NCI-H2081 (cell line): ENCODE measurements at places on chromosomes 5 and 9.

DNA sequence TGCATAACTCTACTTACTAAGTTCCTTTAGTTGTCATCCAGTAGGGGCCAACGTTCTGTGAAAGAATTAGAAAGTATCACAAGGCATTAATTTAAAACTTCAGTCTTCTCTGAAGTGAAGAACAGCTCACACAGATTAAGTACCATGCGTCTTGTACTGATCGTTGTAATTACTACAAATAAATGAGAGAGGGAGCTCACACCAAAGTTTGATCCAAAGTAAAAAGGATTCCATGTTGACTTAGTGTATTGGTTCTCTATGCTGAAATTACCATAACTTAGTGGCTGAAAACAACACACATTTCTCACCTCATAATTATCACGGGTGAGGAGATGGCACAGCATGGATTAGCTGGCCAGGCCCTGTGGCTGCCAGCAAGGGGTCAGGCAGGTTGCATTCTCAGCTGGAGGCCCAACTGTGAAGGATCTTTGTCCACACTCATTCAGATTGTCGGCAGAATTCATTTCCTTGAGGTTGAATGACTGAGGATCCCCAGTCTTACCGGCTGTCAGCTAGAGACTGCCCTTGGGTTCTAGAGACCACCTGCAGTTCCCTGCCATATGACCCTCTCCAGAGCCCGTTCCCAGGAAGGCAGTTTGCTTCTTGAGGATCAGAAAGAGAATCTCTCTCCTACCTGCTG lies 169.1 kb downstream of the YTHDC2 start:
- DNase-seq, result no peak

DNA sequence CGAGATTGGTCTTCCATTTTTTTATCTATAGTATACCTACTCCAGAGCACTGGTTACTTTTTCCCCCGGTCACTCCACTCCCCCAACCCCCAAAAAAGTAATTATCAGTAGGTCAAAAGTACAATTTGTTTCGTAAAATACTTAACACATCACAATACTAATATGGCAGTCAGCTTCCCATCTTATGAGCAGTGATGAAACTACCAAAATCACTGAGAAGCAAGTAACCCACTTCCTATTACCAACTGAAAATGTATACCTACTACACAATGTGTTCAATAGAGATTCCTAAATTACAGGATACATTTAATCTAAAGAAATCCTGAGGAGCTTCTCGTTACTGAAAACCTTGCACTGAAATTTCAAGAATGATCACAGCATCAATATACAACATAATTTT lies 1.9 kb downstream of the CERT1 start:
- no peak for DNase-seq

GRCh38 chr9:91903126-91903911 lies 46.7 kb downstream of the ROR2 start:
- no peak for DNase-seq

DNA sequence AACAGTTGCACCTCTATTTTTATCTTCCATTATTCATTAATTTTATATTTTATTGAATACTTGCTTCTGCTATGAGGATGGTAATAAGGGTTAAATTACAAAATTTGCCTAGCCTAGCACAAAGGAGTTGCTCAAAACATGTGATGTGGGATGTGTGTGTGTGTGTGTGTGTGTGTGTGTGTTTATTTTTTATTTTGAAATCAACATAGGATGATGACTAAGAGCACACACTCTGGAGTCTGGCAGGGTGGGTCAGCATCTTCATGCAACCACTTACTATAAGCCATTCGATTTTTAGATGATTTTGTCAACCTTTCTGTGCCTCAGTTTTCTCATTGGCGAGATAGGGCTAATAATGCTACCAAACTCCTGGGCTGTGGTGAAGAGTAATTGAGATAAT lies 57.7 kb upstream of the MAMDC2 start:
- no peak for DNase-seq

DNA sequence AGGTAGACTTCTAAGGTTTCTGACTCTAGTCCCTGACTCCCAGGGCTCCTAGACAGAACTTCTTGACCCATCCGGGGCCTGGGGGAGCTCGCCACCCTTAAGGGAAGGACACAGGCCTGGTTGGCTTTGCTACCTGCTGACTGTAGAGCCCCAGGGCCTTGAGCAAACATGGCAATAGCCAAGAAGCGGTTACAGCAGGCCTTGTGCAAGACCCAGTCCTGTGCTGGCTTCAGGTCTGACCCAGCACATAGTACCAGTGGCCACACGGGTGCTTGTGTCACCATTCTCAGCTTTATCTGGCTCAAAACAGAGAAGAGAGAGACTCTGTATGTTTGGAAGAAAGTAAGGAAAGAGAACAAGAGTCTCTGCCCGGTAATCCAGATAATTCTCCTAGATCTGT lies 41.8 kb downstream of the AP3B1 start:
- no peak for DNase-seq

GRCh38 chr9:129103595-129103965 lies 7.0 kb downstream of the CRAT start:
- DNase-seq, result no peak

GRCh38 chr5:68395302-68395701 lies 179.7 kb downstream of the PIK3R1 start:
- no peak for DNase-seq

GRCh38 chr5:148414833-148415232 lies 31.1 kb downstream of the FBXO38 start:
- no peak for DNase-seq

- DNase-seq, result no peak
These were observed 65.9 kb upstream of the VPS13A start for GRCh38 chr9:77111408-77111807.

DNA sequence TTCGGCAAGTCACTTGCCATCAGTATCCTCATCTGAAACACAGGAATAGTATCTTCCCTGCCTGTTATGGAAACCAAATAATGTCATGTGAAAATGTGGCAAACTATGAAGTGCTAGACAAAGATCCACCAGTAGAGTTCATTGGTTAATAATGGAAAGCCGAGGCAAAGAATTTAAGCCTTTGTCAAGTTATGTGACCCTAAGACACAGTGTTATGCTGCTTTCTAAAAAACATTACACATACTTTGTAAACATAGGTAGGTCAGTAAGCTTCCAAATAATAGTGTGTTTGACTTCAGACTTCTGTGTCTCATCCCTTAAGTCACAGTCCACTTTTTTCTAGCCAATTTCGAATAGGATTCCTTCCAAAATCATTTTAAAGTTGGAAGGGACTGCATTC lies 6.0 kb downstream of the PTAR1 start:
- no peak for DNase-seq

DNA sequence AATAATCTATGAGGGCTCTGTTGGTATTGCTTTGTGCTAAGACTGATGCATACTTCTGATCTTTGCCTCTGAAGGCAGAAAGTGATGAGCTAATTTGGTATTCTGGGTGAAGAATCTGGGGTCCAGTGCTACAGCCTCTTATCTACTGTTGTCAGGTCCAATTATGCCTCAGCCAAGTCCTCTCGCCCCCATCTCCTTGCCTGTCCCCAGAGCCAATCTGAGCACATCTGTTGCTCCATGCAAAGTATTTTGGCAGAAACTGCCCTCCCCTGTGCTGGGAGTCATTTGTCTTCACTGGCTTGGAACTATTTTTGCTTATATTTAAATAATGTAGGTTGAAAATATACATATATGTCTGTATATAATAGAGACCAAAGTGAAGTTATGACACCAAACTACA lies 23.4 kb downstream of the LSM11 start:
- no peak for DNase-seq

DNA sequence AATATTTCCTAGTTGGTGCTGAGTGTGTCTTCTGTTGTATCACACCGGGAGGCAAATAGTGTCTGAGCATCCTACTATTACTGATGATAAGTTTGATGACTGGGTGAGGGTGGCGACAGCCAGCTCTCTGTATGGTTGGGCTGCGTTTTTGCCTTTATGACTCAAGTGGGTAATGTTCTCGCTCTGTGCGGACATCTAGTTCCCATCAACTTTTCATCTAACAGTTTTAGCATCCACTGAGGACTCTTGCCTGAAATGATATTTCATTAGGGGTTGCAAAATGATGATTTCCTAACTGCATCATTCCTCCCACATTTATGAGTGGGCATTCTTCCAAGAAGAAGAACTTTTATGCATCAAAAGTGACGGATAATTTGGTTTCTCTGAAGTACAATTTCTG lies 26.5 kb downstream of the HMCN2 start:
- DNase-seq, result no peak

DNA sequence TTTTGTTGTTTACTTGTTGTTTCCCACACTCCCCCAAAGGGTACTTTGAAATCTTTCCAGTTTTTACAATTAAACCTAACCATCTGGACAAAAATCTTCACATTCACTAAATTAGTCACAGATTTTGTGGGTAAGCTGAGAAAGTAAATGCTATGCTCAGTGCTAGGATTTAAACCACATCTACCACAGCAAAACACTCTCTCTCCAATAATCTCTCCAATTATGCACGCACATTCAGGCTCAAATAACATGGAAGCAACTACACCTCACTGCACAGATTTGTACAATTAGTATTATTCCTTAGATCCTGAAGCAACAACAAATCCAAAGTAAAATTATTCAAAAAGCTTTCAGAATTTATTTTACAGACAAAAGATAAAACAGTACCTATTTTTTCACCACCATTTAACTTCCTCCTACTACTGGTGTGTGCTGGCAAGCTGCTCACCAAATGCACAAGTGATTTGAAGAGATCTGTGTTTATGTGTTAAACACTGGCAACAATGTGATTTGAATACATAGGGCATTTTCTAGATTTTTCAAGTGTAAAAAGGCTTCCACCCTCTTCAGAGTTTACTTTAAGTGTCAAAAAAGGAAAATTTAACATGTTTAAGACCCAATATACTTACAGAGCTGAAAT lies 16.6 kb downstream of the ZNF608 start:
- DNase-seq, result no peak

GRCh38 chr9:108077556-108077955 lies 588.0 kb upstream of the KLF4 start:
- DNase-seq, result no peak

DNA sequence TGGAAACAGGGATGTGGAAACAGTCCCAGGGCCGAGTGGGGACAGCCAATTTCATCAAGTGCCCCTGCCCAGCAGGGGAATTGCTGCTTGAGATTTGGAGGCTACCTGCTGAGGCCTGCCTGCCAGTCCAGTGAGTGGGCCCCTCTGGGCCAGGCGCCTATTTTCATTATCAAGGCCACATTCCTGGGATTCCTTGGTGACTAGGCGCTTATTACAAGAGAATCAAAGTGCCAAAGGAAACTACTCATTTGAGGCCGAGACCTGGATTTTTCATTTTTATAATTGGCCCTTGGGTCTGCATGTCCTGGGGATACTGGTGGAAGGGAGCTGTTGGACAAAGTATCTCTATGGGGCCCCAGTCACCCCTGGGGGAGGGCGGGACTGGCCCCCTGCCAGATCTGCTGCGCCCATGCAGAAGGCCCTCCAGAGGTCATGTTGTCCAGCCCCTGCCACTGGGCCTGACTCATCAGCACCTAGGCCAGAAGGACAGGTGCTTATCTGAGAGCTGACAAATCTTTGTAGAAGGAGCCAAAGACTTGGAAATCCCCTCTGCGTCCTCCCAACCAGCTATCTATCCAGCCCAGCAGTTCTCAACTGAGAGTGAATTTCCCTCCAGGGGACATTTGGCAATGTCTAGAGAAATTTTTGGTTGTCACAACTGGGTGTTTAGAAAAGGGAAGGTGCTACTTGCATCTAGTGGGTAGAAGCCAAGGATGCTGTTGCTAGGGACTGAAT lies 45.6 kb downstream of the FOXI1 start:
- DNase-seq, result no peak

- DNase-seq, result no peak
These were observed 1.3 kb upstream of the ZNF462 start for GRCh38 chr9:106861640-106862109.

- DNase-seq, result no peak
These were observed 54.2 kb upstream of the IRX4 start for GRCh38 chr5:1936901-1937300.

DNA sequence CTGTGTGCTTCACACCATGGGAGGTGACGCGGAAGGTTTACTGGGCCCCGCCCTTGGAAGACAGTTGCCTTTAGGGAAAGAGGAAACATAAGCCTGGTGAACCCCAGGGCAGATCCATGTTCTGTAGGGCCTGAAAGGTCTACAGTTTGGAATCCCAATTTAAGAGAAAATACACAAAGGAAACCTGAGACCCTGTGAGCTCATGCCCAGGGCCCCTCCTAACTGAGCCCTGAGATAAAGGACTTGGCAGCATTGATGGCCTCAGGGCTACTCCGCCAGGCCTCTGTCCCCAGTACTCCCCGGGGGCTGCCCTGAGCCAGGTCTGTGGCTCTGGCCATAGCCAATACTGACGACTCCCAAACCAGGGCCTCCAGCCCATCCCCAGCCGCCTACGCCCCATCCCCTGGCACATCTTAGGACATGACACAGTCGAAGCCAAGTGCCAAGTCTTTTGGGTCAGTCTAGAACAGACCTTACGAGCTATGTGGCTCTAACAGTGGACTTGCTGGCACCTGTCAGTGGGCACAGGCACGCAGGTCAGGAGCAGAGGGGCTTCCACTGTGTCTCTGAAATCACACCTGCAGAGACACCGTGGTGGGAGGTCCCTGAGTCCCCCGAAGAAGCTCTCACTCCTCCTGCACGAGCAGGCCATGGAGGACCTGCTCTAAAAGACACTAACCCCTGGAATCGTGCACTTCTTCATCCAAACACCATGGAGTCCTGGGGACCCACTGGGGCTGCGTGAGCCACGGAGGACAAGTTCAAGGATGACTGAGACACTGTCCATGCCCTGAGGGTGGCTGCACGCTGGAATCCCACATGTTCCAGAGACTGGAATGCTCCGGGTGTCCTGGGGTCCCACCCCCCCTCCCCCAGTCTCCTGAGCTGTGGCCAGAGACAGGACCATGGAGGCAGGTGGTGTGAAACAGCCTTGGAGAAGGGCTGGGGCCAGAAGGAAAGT lies 40.3 kb upstream of the BARHL1 start:
- DNase-seq, result peak; percentile 33

GRCh38 chr9:109281518-109281917 lies 39.3 kb downstream of the EPB41L4B start:
- no peak for DNase-seq

DNA sequence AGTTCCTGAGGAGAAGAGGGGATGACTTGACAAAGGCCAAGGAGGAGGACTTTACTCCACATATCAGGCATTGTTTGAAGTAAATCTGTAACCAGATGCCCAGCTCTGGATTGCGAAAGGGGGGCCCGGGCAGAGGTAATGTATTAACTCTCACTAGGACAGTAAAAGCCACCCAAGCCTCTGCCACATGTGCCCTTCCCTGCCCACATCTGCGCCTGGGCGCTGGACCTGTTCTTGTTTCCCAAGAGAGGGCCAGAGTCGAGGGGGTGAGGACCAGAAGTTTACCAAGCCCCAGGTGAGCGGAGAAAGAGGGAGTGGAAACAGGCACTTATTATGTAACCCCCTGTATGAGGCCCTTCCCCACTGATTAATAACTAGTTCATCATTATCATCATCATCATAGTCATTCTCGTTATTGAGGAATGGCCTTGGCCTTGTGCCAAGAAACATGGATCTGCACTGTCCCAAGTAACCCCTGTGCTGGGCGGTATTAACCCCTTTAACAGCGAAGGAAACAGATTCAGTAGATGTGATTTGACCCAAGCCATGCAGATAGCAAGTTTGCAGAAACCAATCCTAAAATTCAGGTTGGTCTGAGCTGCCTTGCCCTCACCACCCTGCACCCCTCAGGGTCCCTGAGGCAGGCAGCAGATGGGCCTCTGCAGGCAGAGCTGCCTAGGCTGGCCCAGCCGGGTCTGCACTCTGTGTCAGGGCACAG lies at the start of gene SLC23A1:
TSS of gene SLC23A1 (minus strand) at position 23 of the 718 bp plus-strand sequence. CDS start 44 bp downstream, outside the sequence.
- DNase-seq, result no peak

GRCh38 chr5:36743891-36744772 lies 132.4 kb upstream of the NIPBL start:
- no peak for DNase-seq

GRCh38 chr5:17012289-17012688 lies 76.2 kb upstream of the MYO10 start:
- DNase-seq, result no peak

GRCh38 chr5:3625626-3626025 lies 30.0 kb downstream of the IRX1 start:
- DNase-seq, result no peak
